ENCODE measurements at places on chromosomes 2 and 18.
A peak's percentile ranks its signal among the peaks of the same experiment; 100 is the strongest.

- no peak for DNase-seq
Measured at GRCh38 chr2:72781480-72781879, 44.4 kb downstream of the EXOC6B start.

DNA sequence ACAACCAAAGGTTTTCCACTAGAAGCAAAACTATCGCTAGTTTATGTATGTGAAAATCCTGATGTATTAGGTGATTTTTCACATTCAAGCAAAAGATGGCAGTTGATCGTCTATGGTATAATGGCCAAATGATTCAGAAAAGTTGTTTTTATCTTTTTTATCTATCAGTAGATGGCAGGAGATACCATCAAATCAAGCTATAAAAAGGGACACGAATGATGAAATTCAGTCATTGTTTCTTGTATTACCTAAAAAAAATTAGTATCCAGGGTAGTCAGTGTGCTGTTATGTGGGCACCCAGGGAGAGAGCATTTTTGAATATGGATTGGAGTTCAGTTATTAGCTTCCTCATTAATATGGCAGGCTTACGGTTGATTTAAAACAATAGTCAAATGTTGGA is 22.9 kb upstream of the CAVIN2 start:
- DNase-seq = no peak

GRCh38 chr18:13051950-13052349 is 60.8 kb downstream of the CEP192 start:
- no peak for DNase-seq

- peak; percentile 81 for DNase-seq
Measured at GRCh38 chr18:22169011-22169888, at the start of gene GATA6. Gene GATA6, plus strand, starts transcription at chr18:22169589. Its CDS starts 1,556 bp downstream, at chr18:22171145.

GRCh38 chr2:30686669-30687068 is 120.6 kb downstream of the CAPN13 start:
- no peak for DNase-seq

DNA sequence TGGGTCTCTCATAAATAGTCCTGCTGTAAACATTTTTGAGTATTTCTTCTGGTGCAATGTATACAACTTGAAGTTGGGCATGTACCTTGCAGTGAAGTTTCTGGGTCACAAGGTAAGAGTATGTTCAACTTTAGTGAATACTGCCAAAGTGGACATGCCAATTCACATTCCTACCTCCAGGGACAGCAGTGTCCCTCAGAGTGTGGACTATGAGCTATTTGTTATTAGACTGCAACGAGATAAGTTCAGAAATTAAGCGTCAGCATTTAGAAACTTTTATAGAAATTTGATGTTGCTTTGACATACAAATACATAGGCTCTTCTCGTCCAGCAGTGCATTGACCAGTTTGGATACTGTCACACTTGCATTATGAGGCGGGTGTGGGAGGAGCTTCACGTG is 7.2 kb upstream of the ACKR3 start:
- DNase-seq = no peak

- no peak for DNase-seq
Measured at GRCh38 chr2:236081171-236081570, 87.0 kb downstream of the GBX2 start.

GRCh38 chr2:240252872-240253511 is 112.5 kb upstream of the OTOS start:
- no peak for DNase-seq

DNA sequence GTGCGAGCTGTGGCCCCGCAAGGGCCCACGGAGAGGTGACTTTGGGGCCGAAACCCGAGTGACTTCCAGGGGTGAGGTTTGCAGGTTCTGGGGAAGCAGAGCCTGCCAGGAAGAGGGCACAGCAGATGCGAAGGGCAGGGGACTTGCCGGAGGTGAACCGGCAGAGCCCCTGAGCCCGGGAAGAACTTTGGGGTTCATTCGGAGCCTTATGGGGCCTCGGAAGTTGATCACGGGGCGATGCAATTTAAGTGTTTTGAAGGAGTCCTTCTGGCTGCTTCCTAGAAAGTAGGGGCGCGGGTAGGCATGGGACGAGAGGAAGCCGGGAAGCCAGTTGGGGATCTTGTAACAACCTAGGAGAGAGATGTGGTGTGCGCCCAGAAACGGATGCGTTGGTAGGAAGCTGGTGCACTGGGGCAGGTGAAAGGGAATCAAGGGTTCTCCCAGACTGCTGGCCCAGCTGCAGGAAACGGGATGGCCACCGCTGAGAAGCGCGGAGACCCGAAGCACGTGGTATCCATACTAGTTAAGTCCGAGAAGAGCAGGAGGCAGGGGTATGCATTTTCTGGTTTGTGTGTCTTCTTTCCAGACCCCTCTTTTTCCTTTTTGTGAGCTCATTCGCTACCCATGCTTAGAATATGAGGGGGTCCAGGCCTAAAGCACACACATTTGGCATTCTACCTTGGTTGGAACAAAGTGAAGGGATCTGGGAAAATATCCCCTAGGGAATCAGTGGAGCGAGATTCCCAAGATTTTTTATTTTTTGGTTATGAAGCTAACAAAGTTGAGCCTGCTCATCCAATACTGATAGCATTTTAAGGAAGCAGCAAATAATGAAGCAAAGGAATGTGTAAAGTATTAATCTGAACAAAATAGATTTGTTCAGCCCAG is 758 bp downstream of the SCLY start:
- DNase-seq = peak; percentile 51

DNA sequence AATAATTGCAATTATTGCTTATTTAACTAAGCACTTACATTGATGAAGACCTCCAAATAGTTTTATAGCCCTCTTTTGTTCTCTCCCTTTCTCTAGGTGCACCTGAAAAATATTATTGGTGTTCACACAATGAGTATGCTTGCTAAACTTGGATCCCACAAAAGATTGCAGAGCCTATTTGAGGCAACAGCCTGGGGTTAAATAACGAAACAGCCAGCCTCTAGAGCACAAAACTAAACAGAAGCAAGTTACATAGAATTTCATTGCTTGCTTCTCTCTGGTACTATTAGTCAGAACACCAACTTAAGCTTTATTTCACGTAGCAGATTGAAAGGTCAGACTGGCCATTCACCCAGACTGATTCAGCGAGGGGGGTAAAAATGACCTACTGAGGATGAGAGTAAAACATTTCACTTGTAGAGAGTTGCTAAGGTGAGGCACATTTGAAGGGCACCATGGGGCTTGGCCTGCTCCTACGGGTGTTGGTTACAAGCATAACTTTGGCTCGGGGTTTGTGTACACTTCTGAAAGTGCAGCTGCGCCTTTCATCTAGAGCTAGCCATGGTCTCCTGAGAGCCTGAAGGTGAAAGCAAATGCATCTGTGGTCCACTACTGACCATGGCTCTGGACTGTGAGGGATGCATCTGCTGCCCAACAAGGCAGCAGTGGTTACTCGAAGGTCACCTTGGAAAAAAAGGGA is 225.1 kb upstream of the LRRTM1 start:
- no peak for DNase-seq

- DNase-seq = peak; percentile 54
Measured at GRCh38 chr2:207253666-207254345, 88.1 kb upstream of the KLF7 start.

DNA sequence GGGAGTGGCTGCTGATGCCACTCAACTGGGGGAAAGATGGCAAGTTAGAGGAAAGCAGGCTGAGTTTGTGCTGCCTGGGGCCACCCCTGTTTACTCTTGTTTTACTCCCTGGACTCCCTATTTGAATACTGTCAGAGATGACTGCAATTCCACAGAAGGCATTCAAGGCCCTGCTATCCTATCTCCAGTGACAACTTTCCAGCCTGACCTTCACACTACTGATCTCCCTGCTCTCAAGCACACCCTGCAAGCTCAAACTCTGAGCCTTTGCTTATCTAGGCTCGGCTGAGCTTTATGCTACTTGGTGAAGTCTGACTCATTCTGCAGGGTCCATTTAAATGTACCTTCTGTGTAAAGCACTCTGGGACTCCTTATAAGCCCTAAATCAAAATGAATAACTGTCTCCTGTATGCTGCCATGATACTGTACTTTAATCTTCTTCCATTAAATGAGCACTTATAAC is 39.3 kb upstream of the DSG1 start:
- DNase-seq = no peak

GRCh38 chr18:50162486-50163304 is 32.3 kb downstream of the MYO5B start:
- no peak for DNase-seq

DNA sequence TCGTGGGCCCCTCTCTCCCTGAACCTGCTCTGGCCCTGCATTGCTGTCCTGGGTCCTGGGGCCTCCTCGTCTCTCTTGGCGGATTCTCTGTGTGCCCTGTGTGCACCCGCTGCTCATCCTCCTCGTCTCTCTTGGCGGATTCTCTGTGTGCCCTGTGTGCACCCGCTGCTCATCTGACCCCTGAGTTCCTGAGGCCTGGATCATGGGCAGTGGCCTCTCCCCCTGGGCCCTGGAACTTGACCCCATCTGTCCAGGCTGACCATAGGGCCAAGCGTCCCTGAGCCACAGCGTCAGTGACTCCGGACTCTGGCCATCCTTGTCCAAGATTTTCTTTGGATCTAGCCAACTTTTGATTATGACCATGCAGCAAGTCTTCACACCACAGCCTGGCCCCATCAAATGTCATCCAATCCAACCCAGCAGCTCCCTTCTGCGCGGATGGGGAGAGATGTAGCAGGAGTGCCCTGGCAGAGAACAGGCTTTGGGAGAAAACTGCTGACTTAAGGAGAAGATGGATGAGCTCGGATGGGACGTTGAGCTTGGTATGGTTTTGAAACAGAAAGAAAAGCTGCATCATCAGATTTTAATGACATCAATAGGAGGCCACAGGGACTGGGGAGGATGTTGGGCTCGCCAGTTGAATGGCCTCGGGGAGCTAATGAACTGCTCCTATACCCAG is 455.1 kb upstream of the HS6ST1 start:
- DNase-seq = no peak

DNA sequence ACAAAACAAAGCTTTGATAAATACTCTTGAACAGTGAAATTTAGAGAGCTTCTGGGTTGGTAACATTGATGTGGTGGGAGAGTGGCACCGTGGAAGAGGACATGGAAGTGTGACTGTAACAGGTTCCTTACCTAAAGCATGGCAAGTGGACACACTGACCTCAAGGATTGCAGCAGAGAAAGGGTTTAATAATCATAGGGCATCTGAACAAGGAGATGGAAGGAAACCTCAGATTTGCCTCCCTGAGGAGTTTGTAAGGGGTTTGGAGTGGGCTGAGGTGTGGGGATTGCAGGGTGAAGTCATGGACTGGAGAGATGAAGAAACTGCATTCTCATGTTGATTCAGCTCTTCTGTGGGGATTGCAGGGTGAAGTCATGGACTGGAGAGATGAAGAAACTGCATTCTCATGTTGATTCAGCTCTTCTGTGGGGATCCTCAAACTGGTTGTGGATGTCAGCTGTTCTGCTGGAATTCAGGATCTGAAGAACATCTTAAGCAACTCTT is 83.8 kb upstream of the TLK1 start:
- no peak for DNase-seq

DNA sequence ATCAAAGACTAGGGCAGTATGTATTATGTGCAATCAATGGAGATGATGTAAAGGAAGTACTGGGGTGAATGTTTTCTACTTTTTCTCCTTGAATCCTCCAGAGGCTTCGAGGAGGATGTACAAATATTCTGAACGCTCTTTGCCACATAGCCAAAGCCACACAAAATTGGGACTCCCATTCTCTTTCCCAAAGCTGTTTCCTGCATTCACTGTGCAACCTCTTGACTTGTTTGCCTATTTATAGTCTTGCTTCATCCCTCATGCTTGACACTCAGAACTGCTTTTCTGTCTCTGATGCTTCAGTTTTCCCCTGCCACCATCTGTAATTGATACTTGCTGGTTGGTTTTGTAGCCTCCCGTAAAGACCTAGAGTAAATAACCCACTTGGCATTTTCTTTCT is 208.2 kb upstream of the RBMS1 start:
- no peak for DNase-seq

- no peak for DNase-seq
Measured at GRCh38 chr2:61257446-61257845, 95.5 kb downstream of the C2orf74 start.

- peak; percentile 64 for DNase-seq
Measured at GRCh38 chr2:230007931-230008707, 60.6 kb downstream of the SLC16A14 start.

DNA sequence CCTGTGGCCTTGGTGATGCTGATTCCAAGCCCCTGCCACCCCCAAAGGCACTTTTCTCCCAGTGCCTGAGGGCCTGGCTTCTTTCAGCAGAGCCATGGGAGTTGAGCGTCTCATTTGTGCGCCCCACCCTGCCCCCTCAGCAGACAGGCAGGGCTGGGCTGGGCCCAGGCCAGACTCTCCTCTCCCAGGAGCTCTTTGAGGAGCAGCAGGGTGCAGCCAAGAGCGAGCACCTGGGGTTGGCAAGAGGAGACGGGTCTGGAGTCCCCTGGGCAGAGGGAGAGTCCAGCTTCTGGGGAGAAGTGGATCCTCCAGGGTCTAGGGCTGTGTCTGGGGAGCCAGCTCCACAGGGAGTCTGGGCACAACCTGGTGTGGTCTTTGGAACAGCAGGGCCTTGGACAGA is 21.2 kb downstream of the NPPC start:
- DNase-seq = no peak

DNA sequence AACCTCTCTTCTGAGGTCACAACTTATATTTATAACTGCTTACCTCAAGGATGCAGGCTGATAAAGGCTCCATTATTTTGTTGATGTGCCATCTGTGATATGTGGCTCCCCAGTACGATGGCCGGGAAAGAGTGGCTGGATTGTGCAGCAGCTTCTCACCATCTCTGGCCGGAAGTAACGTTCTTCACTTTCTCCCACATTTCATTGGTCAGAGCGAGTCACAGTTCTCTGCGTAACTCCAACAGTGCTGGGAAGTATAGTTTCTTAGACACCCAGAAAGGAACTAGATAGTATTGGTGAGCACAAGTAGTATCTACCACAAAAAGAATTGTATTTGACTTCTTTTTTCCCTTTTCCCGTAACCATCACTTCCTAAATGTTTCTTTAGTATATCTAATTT is 28.7 kb downstream of the ZSWIM2 start:
- DNase-seq = no peak

- no peak for DNase-seq
Measured at GRCh38 chr2:107312240-107312639, 426.3 kb upstream of the ST6GAL2 start.

DNA sequence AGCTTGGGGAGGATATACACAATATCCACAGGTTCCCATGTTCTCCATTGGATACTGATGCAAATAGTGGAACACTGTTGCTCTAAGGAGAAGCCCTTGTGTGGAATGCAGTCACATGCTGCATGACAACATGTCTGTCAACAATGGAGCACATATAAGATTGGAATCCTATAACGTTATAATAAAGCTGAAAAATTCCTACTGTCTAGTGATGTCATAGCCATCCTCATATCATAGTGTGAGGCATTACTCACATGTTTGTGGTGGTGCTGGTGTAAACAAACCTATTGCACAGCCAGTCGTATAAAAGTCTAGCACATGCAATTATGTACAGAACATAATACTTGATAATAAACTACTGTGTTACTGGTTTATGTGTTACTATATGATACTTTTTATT is 394.7 kb downstream of the FBXO15 start:
- DNase-seq = no peak
